ENCODE measurements at places on chromosomes 3 and 15. TPM values are rescaled to one million over a fixed set of nuclear protein-coding genes. Genes with fewer than 3 reads are reported as not detected.

Gene RBP2
- total RNA-seq: not detected

Gene FGF12
- total RNA-seq: 1.7 TPM

Gene RAD18
- 32.7 TPM for total RNA-seq

Gene KLHL40
- under 0.01 TPM for total RNA-seq

Gene GADL1
- total RNA-seq: 1.1 TPM

Gene TMEM45A
- 4.6 TPM for total RNA-seq
